PC-3 (cell line): ENCODE measurements at places on chromosomes 3 and 15. TPM values are rescaled to one million over a fixed set of nuclear protein-coding genes. Genes with fewer than 3 reads are reported as not detected.

The CASR gene
- not detected in 2 replicates for total RNA-seq

The CAMKV gene
- total RNA-seq: 0.58 TPM in 1 of 2 replicates, not detected in the other

The SCN11A gene
- total RNA-seq: not detected in 2 replicates

The PLA2G4E gene
- total RNA-seq: not detected in 2 replicates

The CCDC54 gene
- not detected in 2 replicates for total RNA-seq

The RASL12 gene
- total RNA-seq: not detected in 2 replicates

The GPR171 gene
- not detected in 2 replicates for total RNA-seq

The HRH1 gene
- 5.9 and 7.5 TPM in 2 replicates for total RNA-seq

The GNB4 gene
- 5.2 and 6.3 TPM in 2 replicates for total RNA-seq

The SSUH2 gene
- total RNA-seq: 0.44 TPM in 1 of 2 replicates, not detected in the other

The KLF15 gene
- total RNA-seq: 0.12 TPM in 1 of 2 replicates, not detected in the other

The SLC6A1 gene
- total RNA-seq: not detected in 2 replicates

The SLC22A13 gene
- total RNA-seq: 0.73 TPM in 1 of 2 replicates, not detected in the other

The SLC2A2 gene
- total RNA-seq: not detected in 2 replicates

The RAB11A gene
- total RNA-seq: 123 and 171 TPM in 2 replicates

The KCNAB1 gene
- total RNA-seq: not detected in 2 replicates

The KLHL40 gene
- total RNA-seq: not detected in 2 replicates

The GABRB3 gene
- 4.5 and 6.1 TPM in 2 replicates for total RNA-seq

The STXBP5L gene
- total RNA-seq: not detected in 2 replicates

The PARP16 gene
- 6.4 and 11.0 TPM in 2 replicates for total RNA-seq

The ST8SIA2 gene
- total RNA-seq: not detected in 2 replicates

The WDR93 gene
- total RNA-seq: 0.22 TPM in 1 of 2 replicates, not detected in the other

The CEP70 gene
- total RNA-seq: 11.3 and 16.7 TPM in 2 replicates

The ABI3BP gene
- 23.4 and 31.6 TPM in 2 replicates for total RNA-seq

The HTD2 gene
- total RNA-seq: 4.9 and 6.9 TPM in 2 replicates

The CCDC12 gene
- 44.2 and 67.8 TPM in 2 replicates for total RNA-seq

The PIERCE2 gene
- 0.63 and 3.1 TPM in 2 replicates for total RNA-seq

The C3orf22 gene
- not detected in 2 replicates for total RNA-seq

The DNASE1L3 gene
- total RNA-seq: 0.36 and 0.63 TPM in 2 replicates

The SQOR gene
- total RNA-seq: 86.1 and 99.0 TPM in 2 replicates

The PLIN1 gene
- total RNA-seq: 1.0 and 1.3 TPM in 2 replicates

The MESP2 gene
- total RNA-seq: 1.1 and 1.3 TPM in 2 replicates

The ONECUT1 gene
- not detected in 2 replicates for total RNA-seq

The FBXO40 gene
- not detected in 2 replicates for total RNA-seq

The PDZRN3 gene
- not detected in 2 replicates for total RNA-seq

The GOLGA6L10 gene
- 1.1 TPM in 1 of 2 replicates, not detected in the other for total RNA-seq

The SCAANT1 gene
- total RNA-seq: not detected in 2 replicates

The TMEM207 gene
- total RNA-seq: not detected in 2 replicates

The CMTM7 gene
- total RNA-seq: 37.1 and 71.0 TPM in 2 replicates

The RHCG gene
- not detected in 2 replicates for total RNA-seq

The CIDEC gene
- not detected in 2 replicates for total RNA-seq

The GNAT1 gene
- total RNA-seq: 0.22 TPM in 1 of 2 replicates, not detected in the other

The SEC22A gene
- total RNA-seq: 34.3 and 37.9 TPM in 2 replicates

The FGF12 gene
- not detected in 2 replicates for total RNA-seq

The GRM2 gene
- total RNA-seq: 0.07 and 0.17 TPM in 2 replicates

The PIGZ gene
- 1.6 and 3.7 TPM in 2 replicates for total RNA-seq

The ILDR1 gene
- 4.8 and 5.6 TPM in 2 replicates for total RNA-seq

The GRAMD2A gene
- 0.07 TPM in 1 of 2 replicates, not detected in the other for total RNA-seq

The CLDN16 gene
- not detected in 2 replicates for total RNA-seq

The SI gene
- not detected in 2 replicates for total RNA-seq

The HYKK gene
- 2.9 and 7.3 TPM in 2 replicates for total RNA-seq

The TMEM108 gene
- not detected in 2 replicates for total RNA-seq

The CPEB1 gene
- 2.2 and 3.3 TPM in 2 replicates for total RNA-seq

The MCTP2 gene
- 6.2 and 9.8 TPM in 2 replicates for total RNA-seq

The STAC gene
- 4.4 and 6.7 TPM in 2 replicates for total RNA-seq

The CHMP2B gene
- 40.1 and 49.4 TPM in 2 replicates for total RNA-seq

The LEO1 gene
- 24.1 and 32.4 TPM in 2 replicates for total RNA-seq

The ACKR2 gene
- 1.3 and 3.9 TPM in 2 replicates for total RNA-seq

The FMN1 gene
- 2.4 and 2.9 TPM in 2 replicates for total RNA-seq
